ENCODE measurements at places on chromosomes 6 and 20. TPM values are rescaled to one million over a fixed set of nuclear protein-coding genes. Genes with fewer than 3 reads are reported as not detected.
A peak's percentile ranks its signal among the peaks of the same experiment; 100 is the strongest.

The MUCL3 gene
- not detected for polyA plus RNA-seq

The DDX43 gene
- not detected for polyA plus RNA-seq

The ELOVL4 gene
- 9.4 TPM for polyA plus RNA-seq

The PRRC2A gene
- 292 TPM for polyA plus RNA-seq

The RIPK1 gene
- polyA plus RNA-seq: 10.8 TPM

The NINL gene
- 7.2 TPM for polyA plus RNA-seq

The MRAP2 gene
- 102 TPM for polyA plus RNA-seq

The FKBP1C gene
- polyA plus RNA-seq: 0.29 TPM

DNA sequence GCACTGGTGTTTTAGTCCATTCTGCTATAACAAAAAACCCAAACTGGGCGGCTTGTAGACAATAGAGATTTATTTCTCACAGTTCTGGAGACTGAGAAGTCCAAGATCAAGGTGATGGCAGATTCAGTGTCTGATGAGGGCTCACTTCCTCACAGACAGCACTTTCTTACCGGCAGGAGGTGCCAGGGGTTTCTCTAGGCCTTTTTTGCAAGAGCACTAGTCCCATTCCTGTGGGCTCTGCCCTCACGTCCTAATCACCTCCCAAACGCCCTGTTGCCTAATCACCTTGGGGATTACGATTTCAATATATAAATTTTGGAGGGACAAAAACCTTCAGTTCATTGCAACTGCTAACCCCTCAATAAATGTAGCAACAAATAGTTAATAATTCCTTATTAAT, 140.0 kb upstream of the SGK1 start:
- DNase-seq: no peak

DNA sequence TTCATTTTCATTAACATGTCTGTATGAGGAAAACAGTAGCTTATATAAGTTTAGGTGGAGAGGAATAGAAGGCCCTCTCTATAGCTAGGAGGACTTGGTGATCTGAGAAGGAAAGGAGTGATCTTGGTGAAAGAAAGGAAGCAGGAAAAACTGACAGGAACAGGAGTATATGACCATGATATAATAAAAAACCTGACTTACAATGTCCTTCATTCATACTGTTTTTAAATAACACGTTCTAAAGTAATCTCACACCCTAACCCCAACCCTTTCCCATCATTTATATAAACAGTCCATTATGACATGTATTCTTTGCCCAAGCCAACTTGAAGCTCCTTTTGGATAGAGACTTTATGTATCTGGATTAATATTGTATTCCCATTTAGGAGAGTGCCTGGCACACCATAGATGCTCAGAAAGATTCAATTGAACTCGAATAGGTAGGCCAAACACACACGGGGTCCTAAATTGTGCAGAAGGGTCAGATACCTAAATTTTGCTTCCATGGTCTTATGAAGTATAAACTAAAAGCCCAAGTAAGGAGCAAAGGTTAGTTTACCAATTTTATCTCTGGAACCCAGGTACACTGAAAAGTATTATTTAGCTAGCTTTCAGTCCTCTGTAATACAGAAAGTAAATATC, 75.9 kb downstream of the OR2B2 start:
- no peak for DNase-seq

- DNase-seq: no peak
Measured at GRCh38 chr6:21189759-21190158, 403.8 kb upstream of the SOX4 start.

DNA sequence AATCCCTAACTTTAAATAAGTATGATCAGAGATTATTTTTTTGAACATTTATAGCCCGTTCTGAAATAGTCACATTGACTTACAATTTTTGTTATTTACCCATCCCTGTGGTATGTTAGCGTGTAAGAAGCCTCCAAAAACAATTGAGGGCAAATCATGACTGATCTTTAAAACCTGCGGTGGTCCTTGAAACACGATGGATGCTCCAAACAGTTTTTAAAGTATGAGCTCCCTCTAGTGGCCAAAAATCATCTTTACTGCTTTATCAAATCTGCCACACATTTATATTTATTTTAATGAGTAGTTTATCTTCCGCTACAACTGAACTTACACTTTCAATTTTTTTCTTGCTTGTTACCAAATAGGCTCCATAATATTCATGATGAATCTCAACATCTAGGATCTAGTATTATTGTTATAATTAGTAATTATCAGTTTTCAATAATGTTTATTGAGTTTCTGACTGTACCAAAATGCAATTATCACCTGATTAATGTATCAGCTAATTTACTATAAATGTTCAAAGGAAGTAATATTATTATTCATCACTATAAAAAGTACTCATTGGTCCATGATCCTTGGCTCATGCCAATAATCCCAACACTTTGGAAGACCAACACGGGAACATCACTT, 52.2 kb downstream of the MARCKS start:
- DNase-seq: peak; percentile 92

GRCh38 chr20:41783423-41784208, 165.4 kb upstream of the CHD6 start:
- DNase-seq: no peak

GRCh38 chr20:20793591-20793990, 81.1 kb upstream of the RALGAPA2 start:
- no peak for DNase-seq

GRCh38 chr20:40955326-40955725, 73.3 kb upstream of the TOP1 start:
- DNase-seq: no peak

- DNase-seq: no peak
Measured at GRCh38 chr6:27312950-27313271, 838 bp upstream of the POM121L2 start.

DNA sequence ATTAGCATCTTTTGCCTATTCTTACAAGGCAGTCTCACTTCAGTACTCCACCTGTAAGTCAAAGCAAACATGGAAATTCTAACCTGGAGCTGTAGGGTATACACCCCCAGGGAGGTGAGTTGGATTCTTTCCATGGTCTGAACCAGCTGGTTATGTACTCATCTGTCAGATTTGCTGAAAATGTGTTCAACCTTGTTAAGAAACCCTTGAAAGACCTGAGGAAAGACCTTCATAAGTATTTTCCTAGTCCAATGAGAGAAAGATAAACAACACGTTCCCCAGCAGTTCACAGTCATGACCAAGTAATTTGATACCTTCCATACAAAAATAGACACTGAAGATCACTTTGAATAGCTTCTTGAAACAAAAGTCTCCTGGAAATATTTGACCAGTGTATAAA, 42.5 kb downstream of the ID4 start:
- DNase-seq: no peak

- DNase-seq: no peak
Measured at GRCh38 chr20:53186635-53187034, 214.5 kb downstream of the TSHZ2 start.

GRCh38 chr6:147900247-147900830, 391.8 kb downstream of the SAMD5 start:
- no peak for DNase-seq

DNA sequence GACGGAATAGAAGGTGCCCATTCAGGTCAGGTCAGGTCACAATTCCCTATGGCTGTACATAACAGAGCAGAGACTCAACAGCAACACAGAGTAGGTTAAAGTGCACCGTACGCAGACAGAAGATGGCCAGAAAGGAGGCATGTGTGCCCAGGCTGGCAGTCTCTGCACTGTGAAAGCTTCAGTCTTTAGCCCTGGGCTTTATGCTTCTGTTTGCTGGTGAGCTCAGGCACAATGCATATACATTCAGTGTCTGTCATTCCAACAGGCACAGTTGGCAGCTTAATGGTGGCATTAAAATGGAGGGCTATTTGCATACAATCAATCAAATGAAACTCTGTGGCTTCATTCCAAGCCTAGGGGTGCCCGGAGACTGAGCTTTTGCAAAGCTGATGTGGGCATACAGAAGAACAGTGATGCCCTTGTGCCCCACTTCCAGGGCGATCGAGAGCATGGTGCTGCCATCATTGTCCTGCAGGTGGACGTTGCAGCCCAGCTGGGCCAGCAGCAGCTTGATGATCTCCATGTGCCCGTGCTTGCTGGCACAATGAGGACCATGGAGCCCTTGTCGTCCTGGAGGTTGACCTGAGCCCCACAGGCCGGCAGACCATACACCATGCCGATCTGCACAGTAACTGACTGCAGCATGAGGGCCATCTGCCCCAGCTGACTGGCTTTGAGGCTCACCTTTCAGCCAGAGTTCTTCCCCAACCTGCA, 22.4 kb downstream of the TRMT6 start:
- DNase-seq: no peak

- DNase-seq: no peak
Measured at GRCh38 chr20:40958598-40958997, 70.0 kb upstream of the TOP1 start.

Data from brain (organoid and tissue), 16 donors.